Activated naive CD4-positive, alpha-beta T cell treated with Interleukin-2 at 50 U/mL for 16 hours (primary cell): ENCODE measurements at places on chromosomes 13 and 19.

DNA sequence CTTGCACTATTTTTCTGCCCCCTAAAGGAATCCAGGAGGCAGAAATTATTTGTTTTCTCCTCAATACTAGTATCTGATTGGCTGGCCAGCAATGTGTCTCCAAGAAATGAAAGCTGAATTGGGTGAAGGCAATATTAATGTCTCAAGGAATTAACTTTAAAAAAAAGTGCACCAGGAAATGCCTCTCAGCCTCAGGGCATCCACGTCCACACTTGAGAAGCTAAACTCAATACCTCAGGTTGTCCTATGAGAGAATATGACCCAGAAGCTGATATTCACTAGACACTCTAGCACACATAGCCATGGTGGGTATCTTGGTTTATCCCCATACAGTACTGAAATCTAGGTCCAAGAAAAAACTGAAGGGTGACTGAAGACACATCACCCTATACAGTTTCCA lies 2.1 kb downstream of the ZNF91 start:
- DNase-seq, result no peak

DNA sequence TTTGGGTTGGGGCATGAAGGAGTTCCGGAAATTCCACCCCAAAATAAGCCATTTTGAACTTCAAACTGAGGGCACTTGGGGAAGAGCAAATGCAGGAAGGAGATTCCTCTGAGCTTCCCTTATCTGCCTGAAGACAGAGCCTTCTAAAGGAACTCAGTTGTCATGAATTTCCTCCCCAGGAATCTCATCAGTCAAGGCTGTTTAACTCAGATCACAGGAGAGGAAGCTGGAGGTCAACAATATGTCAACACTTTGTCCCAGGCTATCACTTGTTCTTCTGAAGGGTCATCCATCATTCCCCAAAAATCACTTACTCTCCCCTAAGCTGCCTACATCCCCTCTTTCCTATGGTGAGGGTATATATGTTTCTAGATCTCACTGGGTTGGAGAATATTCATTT lies 26.0 kb upstream of the CHST8 start:
- no peak for DNase-seq

DNA sequence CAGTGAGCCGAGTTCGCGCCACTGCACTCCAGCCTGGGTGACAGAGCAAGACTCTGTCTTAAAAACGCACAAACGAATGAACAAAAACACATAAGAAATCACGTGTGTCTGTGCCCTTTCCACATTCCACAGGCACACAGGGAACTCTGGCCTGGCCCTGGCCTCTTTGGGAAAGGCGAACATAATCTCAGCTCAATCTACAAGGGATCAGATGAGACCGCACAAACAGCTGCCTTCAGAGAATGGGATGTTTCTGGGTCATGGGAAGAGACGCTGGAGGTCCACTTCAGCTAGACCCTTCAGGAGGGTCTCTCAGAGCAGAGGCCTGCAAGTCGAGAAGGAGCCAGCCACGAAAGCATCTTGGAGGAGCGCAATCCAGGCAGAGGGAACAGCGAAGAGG lies 6.3 kb upstream of the CRTC1 start:
- no peak for DNase-seq

- no peak for DNase-seq
Measured at GRCh38 chr13:76086729-76087128, 450.6 kb downstream of the LMO7 start.

- DNase-seq, result no peak
Measured at GRCh38 chr19:47901370-47901769, 15.3 kb upstream of the SULT2A1 start.

- no peak for DNase-seq
Measured at GRCh38 chr13:21238267-21238666, 61.8 kb downstream of the MRPL57 start.

DNA sequence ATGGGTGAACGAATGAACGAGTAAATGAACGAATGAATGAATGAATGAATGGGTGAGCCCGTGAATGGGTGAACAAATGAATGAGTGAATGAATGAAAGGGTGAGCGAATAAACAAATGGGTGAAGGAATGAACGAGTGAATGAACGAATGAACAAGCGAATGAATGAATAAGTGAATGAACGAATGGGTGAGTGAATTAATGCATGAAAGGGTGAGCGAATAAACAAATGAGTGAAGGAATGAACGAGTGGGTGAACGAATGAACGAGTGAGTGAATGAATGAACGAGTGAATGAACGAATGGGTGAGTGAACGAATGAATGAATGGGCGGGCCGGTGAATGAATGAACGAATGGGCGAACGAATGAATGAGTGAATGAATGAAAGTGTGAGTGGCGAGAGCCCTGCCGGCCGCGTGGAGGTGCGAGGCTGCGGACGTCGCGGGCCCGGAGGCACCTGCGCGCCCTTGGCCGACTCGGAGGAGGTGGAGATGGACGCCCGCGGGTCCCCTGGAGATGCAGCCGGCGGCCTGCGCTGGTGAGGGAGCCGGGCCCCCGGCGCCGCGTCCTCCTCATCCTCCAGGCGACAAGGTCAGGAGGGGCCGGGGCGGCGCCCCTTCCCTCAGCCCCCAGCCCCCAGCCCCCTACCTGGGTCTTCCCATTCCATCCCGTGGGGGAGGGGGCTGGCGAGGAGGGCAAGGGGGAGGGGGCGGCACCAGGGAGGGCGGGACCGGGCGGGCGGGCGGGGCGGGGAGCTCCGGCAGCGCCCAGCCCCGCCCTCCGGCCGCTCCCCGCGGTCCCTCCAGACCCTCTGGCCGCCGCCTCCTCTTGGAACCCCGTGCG lies 15.4 kb downstream of the ANKRD24 start:
- DNase-seq, result no peak

DNA sequence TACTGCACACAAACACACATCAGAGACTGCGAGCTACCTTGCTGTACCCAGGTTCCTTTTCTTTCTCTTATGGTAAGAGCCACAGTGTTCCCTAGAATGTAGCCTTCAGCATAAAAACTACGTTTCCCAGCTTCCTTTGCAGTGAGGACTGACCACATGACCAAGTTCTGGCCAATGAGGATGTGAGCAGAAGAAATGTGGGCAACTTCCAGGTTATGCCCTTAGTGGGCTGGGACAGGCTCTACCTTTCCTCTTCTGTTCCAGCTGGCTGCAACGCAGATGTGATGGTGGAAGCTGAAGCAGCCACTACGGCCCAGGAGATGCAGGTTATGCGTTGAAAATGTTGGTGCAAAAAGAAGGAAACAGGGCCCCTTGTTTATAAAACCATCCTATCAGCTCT lies 27.5 kb downstream of the VRK3 start:
- no peak for DNase-seq

DNA sequence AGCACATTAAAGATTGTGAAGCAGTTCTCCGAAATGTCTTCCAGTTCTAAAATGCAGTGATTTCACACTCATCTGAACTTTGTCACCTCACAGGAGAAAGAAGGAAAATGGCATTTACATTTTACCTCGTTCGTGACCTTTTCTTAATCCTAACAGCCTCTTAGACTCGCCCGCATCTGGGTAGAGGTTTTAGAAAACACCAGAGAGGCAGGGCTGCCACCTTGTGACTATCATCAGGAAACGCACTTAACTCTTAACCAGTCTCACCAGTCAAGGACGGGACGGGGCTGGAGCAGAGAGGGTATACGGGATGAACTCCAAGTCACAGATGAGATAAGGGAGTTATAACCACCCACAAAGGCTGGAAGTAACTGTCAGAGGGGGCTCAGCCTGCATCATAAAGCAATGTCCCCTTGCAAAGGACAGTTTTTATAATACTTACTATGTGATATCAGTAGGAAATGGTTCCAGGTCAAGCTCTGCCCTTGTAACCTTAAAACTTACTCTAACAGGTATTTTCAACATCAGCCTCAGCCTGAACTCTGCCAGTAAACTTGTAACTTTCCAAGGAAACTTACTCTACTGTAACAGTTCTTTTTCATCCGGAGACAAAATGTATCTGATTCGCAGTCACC lies 8.6 kb upstream of the CEACAM6 start:
- DNase-seq, result peak; percentile 45

GRCh38 chr19:17824339-17824738 lies 3.0 kb upstream of the INSL3 start:
- DNase-seq, result no peak

DNA sequence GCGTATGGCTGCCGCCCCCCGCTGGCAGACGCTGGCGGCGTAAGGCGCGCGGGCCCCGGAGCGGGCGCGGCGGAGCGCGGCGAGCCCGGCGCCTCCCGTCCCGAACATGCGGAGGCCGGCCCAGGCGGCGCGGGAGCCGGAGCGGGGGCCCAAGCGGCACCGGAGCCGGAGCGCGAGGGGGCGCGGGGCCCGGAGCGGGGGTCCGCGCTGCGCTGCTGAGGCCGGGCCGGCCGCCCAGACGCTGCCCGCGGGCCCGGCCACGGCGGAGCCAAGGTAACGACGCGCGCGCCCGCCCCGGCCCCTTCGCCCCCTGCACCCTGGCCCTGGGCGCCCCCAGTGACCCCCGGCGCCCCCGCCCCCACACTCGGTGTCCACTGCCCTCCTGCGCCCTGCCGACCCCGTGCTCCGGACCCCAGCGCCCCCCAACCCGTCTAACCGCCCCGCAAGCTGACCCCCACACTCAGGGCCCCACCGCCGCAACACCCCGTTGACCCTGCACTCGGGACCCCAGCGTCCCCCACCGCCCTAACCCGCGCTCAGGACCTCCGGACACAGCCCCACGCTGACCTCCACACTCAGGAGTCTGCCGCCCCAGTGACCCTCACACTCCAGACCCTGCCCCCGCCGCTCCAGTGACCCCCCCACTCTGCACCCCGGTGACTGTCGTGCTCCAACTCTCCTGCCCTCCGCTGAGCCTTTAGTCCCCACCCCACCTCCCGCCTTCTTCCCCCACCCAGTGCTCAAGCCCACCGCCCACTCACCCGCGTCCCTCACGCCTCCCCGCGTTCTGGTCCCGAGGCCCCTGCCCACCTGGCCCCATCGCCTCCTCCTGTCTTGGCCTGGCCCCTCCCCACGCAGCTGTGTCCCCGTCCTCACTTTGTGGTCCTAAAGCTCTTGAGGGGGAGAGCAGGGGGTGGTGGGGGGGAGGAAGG lies at the start of gene CSNK1G2:
Gene CSNK1G2 (plus strand): TSS at position 27 of the 932 bp plus-strand sequence. CDS start 28,601 bp downstream, outside the sequence.
- DNase-seq, result no peak

GRCh38 chr19:13959962-13960862 lies 7.9 kb downstream of the DCAF15 start:
- DNase-seq, result peak; percentile 31

DNA sequence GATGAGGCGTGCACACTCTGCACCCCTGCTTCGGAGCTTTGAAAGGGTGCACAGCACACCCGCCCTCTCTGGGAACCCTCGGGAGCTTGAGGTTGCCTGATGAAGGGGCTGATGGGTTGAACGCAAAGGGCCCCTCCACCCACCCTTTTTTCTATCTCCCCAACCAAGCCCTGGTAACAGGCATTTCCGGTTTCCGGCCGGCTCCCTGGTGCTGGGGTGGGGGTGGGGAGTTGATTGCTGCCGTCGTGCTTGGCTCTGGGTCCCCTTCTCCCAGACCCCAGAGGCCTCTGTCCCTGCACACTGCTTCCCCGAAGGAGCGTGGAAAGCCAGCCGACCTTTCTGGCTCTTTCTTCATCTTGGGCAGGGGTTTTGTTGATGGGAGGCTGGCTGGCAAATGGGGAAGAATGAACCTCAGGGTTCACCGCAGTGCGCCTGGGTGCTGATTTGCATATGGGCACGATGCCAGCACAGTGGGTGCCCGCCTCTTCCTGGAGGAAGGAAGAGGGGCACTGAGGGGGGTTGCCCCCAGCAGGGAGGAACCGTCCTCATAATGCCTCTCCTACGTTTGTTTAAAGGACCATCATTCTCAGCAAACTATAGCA lies 29.1 kb downstream of the VAV1 start:
- peak; percentile 80 for DNase-seq

DNA sequence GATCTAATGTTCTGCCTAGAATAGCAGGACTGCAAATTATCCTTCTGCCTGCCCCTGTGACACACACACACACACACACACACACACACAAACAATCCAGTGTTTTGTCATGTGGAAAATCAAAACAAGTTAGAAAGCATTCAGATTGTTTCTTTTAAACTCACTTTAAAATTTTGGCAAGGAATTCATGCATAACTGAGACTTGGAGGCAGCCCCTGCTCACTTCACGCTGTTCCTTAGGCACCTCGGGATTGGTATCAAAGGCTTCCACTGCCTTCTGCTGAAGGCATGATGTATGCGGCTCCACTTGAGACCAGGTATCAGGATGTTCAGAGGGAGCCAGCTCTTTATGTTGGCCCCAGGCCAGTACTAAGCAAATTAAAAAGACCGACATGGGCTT lies 158.7 kb downstream of the OXGR1 start:
- DNase-seq, result no peak

DNA sequence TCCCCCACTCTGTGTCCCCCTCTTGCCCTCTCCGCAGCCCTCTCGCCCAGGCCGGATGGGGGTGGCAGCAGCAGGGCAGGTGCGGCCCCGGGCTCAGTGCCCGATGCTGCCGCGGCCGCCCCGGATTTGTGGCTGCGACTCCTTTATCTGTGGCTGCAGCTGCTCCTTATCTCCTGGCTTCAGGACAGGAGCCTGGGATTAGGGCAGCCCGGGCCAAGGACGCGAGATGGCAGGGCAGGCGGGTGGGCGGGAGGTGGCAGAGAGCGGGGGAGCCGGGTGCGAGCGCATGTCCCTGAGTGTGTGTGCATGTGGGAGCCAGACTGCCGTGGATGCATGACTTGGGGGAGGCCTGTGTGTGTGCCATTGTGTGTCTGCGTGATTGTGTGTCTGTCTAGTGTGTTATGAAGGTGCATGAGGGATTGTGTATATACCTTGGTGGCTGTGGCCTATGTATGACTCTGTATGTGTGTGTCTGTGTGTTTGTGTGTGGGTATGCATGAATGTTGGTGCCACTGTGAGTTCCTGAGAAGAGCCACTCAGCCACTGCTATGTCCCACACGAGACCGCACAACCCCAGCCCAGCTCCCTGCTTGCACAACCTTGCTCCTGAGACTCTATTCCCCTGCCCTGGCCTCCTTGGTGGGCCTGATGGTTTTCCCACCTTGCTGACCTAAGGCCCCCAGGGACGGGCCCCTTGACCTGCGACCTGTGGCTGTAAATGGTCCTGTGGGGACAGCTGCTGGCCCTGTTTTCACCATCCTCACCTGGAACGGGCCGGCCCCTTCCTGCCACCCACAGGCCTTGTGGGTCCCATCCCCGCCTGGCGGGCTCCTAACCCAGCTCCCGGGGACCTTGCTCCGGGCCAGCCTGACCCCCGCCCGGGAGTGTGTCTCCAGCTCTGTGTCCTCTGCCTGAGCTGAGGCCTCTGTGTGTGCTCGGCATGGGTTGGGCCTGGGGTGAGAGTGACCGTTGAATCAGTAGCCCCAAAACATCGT lies 5.3 kb upstream of the NRTN start:
- DNase-seq, result no peak

DNA sequence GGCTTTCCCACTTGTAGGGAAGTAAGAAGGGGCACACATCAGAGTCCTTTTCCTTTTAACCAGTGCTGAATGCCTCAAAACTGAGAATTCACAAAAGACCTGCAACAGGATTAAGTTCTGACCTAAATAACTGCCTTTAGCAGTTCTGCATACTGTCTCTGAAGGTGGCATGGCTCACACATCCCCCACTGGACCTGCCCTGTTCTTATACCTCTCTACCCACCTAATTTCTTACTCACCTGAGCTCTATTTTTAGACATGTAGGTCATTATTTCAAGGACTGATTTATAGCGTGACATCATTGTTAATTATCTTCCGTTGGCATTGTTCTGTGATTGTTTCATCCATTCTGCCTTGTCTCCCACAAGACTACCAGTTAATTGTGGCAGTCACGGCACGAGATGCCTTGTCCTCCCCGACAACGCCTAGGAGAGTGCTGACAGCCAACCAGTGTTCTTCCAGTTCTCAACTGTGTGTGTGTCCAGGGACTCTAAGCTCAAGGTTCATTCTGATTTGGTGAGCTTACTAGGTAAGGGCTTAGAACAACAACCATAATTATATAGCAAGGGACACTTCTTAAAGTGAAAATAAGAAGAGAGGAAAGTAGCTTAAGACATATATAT lies 27.1 kb upstream of the UBL3 start:
- DNase-seq, result no peak

- DNase-seq, result no peak
Measured at GRCh38 chr19:19563348-19563848, 25.3 kb downstream of the CILP2 start.
